ENCODE measurements at places on chromosomes 4 and X.

DNA sequence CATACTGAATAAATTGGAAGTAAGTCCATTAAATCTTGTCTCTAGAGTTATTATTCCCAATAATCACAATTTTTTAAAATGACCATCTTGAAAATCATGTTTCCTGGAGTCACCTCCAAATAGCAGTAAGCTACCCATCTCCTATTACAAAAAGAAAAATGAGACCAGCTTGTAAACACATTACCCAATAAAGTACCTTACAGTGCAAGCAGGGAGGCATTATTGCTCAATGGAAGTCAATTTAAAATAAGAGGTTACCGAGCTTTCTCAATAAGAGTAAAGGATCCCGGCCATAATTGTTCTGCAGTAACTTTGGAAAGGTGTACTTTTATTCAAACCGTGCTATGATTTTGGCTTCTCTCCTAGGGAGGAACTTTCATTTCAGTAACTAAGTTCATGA lies 78.0 kb downstream of the DMD start:
- DNase-seq: no peak

DNA sequence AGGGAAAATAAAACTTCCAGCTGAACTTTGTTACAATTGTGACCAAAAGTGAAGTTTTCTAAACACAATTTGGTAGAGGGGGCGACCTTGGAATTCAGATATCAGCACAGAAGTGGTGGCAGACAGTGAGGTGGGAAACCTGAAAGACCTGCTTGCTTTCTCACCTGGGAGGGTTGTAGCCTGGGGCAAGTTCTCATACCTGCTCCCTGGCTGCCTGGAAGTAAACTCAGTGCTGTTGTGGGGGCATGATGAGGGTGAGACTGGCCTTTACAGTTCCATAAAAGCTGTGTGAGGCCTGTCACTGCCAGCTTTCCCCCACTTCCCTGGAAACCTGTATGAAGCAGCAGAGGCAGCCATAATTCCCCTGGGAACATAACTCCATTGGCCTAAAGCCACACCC lies 1180.2 kb downstream of the FAM133A start:
- no peak for DNase-seq

GRCh38 chrX:45743906-45744625 lies 543.4 kb upstream of the DIPK2B start:
- no peak for DNase-seq

GRCh38 chrX:45868425-45868824 lies 667.7 kb upstream of the DIPK2B start:
- DNase-seq: no peak

- no peak for DNase-seq
Observed at GRCh38 chr4:1317177-1318045, 27.7 kb downstream of the MAEA start.

DNA sequence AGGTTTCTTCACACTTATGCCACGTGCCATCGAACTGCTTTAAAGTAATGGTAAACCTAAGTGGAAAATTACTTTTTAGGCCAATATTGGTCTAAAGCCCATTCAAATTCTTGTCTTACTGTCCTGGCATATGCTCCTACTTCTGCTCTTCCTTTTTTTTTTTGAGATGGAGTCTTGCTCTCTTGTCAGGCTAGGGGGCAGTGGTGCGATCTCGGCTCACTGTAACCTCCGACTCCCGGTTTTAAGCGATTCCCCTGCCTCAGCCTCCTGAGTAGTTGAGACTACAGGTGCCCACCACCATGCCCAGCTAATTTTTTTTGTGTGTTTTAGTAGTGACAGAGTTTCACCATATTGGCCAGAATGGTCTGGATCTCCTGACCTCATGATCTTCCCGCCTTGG lies 129.0 kb upstream of the TECRL start:
- no peak for DNase-seq

- no peak for DNase-seq
Observed at GRCh38 chr4:168573870-168574269, 77.0 kb downstream of the PALLD start.

GRCh38 chr4:113423631-113424030 lies 337.9 kb downstream of the CAMK2D start:
- DNase-seq: no peak

DNA sequence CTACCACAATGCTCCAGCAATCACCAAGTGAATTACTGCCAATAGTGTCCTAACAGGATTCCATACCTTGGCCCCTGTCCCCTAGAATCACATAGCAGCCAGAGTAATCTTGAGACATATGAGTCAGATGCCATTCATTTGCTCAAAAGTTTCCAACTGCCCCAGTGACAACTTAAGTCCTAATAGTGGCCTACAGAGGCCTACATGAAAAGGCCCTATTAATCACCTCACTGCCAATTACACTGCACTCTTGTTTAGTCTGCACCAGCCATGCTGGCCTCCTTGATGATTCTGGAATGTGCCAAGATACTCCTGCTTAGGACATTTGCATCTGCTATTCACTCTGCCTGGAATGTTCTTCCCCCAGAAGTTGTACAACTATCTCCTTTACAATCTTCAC lies 130.7 kb downstream of the NR3C2 start:
- no peak for DNase-seq

- no peak for DNase-seq
Observed at GRCh38 chr4:10153161-10153560, 36.6 kb upstream of the WDR1 start.

DNA sequence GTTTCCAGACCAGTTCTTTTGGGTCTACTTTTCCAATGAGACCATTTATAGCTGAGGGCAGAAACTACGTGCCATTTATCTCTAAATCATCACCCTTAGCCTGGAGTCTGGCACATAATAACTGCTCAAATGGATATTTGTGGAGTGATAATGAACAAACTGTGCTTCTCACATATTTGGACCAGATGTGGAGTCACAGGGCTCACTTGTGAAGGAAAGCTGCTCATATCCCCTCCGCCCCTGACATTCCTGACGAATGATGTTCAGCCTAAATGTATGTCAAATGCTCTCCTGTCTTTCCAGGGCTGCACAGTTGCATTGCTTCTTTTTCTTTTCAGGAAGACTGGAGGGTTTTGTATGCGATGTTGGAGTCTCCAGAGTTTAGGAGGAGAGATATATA lies 110.1 kb downstream of the GBA3 start:
- DNase-seq: no peak

DNA sequence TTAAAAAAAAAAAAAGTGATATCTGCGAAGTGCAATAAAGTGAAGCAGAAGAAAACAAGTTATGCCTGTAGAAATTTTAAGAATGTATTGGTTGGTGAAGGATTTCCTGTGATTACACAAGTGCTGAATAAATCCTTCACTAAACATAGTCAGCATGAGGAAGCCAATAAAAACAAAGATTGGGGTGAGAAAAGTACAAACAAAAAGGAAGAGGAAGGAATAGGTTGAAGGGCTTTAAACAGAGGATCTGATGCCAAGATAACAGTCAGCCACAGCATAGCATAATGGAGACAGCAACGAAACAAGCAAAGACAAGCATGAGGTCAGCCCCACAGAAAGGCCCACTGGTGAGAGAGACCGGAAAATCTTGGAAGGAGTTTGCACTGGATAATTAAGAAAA lies 372.2 kb downstream of the ADAM29 start:
- DNase-seq: no peak

DNA sequence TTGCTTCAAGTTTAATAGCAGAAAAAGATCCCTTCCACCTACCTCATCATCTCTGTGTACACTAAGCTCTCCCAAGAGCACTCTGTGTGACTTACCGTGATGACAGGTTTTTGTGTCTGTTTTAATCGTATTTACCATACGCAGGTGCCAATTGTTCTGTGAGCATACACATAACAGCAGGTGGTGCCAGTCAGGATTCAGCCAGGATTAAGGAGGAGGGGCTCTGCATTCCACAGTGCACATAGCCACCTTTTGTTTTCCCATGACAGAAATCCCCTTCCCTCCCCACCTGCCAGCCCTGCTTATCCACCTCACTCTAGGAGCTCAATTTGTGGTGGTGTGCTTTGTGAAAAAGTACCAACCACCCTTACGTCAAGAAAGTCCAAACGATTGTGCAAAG lies 14.8 kb downstream of the ANK2 start:
- DNase-seq: no peak

GRCh38 chrX:31154946-31155345 lies 83.1 kb upstream of the FTHL17 start:
- DNase-seq: no peak

DNA sequence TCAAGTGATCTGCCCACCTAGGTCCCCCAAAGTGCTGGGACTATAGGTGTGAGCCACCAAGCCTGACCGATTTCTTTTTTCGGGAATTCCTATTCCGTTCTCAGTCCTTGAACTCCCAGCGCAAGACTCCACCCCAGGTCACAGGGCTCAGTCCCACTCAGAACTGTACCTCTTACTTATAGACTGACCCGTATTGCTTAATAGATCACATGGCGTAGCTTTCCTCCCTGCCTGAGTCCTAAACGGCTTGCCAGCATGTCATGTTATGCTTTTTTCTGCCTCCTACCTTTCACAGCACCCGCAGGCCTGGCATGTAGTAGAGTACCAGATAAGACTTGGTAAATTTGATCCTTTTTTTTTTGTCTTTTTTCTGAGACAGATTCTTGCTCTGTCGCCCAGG lies 22.4 kb downstream of the SAT1 start:
- no peak for DNase-seq

- DNase-seq: no peak
Observed at GRCh38 chrX:131316260-131316659, 27.2 kb upstream of the IGSF1 start.

- DNase-seq: no peak
Observed at GRCh38 chr4:159159611-159160010, 56.7 kb downstream of the RAPGEF2 start.
